ENCODE measurements at places on chromosomes 7 and 10.

DNA sequence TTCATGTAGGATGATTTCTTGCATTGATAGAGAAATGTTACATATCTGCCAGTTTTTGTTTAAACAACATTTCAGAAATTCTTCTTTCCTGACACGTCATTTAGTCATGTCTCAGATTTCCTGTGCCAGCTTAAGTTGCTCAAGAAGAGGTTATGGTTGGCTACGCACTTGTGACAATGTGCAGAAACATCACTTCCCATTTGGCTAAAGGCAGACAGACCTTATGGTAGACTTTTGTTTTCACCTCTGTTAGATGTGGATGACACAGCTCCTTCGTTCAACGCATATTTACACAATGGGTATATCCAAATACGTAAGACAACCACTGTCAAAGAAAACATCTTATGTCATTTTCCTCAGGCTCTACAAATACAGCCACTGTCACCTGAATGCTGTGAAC, 125.8 kb downstream of the DOCK4 start:
- DNase-seq, result no peak

DNA sequence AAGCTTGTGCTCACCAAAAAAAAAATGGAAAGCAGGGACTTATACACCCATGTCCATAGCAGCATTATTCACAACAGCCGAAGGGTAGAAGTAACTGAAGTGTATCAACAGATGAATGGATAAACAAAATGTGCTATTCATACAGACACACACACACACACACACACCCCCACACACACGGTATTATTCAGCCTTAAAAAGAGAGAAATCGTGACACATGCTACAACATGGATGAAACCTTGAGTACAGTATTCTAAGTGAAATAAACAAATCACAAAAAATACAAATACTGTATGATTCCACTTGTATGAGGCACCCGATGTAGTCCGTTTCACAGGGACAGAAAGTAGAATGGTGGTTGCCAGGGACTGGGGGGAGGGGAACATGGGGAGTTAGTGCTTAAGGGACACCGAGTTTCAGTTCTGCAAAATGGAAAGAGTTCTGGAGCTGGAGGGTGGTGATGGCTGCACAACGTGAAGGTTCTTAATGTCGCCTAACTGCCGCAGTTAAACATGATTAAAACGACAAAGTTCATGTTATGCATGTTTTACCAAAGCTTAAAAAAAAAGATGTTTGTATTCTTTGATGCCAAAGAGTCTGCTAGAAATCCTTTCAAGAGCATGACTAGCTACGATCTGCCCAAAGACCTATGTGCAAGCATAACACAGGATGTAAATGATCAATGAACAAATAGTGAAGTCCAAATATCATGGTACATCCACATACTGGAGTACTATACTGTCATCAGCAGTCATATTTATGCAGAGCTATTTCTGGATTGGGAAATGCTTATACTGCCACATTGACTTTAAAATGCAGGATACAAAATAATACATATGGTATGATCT, 7.2 kb downstream of the TNS3 start:
- DNase-seq, result no peak

- DNase-seq, result no peak
These were observed 155.5 kb downstream of the SPAG6 start for GRCh38 chr10:22500656-22501340.

- DNase-seq, result no peak
These were observed 17.4 kb downstream of the SNX10 start for GRCh38 chr7:26309089-26309488.

GRCh38 chr7:75876126-75876881, 2.5 kb upstream of the RHBDD2 start:
- no peak for DNase-seq

DNA sequence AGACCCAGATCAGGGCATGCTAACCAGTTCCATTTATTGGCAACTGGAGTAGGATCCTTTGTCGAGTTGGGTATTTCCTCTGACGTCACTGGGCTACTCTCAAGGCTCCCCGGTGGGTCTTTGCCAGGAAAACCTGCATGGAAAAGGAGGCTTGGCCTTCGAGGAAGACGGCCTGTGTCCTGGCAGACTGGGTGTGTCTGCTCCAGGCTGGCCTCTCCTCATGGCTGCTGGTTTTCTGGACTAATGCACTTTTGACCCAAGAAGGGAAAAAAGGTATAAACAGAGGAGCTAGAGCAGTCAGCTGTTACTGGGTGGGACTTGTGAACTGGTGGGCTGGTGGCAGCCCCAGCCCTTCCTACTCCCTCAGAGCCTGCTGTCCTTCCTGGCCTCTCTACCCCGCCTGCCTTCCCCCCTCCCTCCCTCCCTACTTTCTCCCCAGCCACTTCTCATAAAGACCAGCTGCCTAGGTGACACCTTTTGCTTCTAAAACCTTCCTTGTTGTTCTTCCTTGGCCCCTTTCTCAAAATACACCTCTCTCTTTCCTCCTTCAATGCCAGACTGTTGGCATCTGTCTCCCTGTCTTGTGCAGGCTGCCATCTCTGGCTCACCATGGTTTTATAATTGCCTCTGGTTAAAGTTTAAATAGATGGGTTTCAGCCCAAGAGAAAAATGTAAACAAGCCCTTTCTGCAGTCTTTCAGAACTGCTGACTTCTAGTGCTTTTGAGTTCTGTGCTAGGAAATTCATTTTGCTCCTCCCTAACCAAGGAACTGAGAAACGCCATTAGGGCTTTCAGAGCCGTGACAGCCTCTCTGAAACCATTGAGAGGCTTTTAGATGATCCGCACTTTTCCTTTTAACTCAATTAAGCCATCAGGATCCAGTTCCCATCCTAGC, 101.8 kb upstream of the MKLN1 start:
- DNase-seq, result no peak

All from activated T-helper 1 cell treated with anti-CD3 and anti-CD28 coated beads, Interleukin-2, amount 50 U/mL, for 16 hours (primary cell).